H1 (cell line): ENCODE measurements at places on chromosomes 1 and 21. TPM values are rescaled to one million over a fixed set of nuclear protein-coding genes. Genes with fewer than 3 reads are reported as not detected.

The C1orf185 gene
- not detected in 2 replicates for polyA plus RNA-seq

The HES4 gene
- 3.5 and 12.8 TPM in 2 replicates for polyA plus RNA-seq

The CLIC4 gene
- polyA plus RNA-seq: 75.1 and 77.5 TPM in 2 replicates

The ADAMTS5 gene
- polyA plus RNA-seq: 0.14 and 0.20 TPM in 2 replicates

The GJC2 gene
- 0.17 and 0.28 TPM in 2 replicates for polyA plus RNA-seq
